OCI-LY7 (cell line): ENCODE measurements at places on chromosomes 5 and 9. TPM values are rescaled to one million over a fixed set of nuclear protein-coding genes. Genes with fewer than 3 reads are reported as not detected.

GRCh38 chr5:7742241-7742656, 108.7 kb downstream of the CFAP90 start:
- DNase-seq: no peak

- no peak for DNase-seq
These were observed 2357.8 kb downstream of the MAT2B start for GRCh38 chr5:165863239-165863638.

DNA sequence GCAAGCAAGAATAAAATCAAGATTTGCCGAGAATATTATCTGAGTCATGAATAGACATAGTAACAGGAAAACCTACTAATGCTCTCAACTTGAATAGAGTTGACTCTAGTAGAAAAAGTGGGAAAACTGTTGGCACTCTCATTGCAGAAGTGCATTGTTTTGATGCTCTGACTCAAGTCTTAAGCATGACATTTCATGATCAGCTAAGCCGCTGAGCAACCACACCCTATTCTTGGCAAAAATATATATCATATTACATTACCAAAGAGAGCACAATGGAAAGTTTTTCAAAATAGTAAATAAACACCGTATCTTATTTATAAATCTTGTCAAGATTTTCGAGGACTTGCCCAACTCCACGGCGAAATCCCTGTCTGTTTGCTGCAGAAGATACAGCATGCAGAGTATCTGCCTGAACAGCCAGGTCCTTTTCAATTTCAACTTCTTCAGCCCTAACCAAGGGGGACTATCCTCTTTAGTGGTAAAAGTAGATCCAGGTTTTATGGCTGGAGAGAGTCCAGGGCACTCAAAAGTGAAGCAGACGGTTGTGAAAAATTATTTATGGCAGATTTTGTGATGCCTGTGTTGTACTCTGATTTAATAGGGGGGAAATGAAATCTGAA, 13.9 kb upstream of the ADAMTSL1 start:
- DNase-seq: no peak

DNA sequence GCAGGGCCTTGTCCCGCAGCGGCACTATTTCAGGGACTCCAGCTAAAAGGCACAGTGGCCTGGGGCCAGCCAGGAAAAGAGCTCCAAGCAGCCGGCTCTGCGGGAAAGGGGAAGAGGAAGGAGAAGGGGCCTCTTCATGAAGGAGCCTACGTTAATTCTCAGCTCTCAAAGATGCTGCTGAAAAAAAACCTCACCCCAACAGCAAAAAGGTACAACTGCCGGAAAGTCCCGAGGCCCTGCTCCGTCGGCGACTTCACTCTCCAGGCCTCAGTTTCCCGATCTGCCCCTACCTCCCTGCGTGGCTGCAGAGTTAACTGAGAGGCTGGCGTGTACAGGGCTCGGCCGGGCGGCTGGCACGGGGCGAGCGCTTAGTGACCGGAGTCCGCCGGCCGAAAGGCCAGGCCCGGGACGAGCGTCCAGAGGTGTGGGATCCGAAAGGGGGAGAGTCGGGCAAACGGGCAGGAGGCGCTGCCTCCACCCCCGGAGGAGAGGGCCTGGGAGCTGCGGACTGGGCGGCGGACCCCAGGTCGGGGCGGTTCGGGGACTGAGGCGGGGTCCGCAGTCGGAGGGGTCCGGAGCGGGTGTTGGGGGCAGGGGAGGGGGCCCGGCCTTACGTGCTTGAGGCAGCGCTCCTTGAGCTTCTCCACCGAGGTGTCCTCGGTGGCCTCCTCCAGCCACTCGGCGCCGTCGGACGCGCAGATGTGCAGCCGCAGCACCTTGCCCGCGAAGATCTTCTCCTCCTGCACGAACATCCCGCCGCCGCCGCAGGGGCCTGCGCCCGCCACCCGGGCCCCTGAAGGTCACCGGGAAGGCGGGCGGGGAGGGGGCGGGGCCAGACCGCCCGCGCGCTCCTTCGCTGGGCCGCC, 529 bp downstream of the UBAC1 start:
- no peak for DNase-seq

DNA sequence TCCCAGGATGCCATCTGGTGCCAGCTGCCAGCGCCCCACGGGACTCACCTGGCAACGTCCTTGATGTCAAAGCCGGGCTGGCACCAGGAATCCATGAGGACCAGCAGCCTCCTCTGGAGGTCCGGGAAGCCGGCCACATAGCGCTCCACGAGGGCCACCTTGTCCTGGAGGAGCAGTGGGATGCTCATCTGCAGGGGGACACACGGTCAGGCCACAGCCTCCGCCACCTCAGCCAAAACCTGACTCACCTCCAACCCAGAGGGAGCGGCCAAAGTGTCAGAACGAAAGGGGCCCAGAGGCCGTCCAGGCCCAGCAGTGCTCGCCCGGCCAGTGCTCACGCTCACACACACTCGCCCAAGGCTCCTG, 56.5 kb downstream of the EXD3 start:
- no peak for DNase-seq

- no peak for DNase-seq
These were observed 319.2 kb upstream of the PANK3 start for GRCh38 chr5:168898247-168898911.

GRCh38 chr5:62538017-62538942, 40.3 kb upstream of the LRRC70 start:
- DNase-seq: no peak

Gene ANKRD20A1
- 3.0 and 4.2 TPM in 2 replicates for total RNA-seq

DNA sequence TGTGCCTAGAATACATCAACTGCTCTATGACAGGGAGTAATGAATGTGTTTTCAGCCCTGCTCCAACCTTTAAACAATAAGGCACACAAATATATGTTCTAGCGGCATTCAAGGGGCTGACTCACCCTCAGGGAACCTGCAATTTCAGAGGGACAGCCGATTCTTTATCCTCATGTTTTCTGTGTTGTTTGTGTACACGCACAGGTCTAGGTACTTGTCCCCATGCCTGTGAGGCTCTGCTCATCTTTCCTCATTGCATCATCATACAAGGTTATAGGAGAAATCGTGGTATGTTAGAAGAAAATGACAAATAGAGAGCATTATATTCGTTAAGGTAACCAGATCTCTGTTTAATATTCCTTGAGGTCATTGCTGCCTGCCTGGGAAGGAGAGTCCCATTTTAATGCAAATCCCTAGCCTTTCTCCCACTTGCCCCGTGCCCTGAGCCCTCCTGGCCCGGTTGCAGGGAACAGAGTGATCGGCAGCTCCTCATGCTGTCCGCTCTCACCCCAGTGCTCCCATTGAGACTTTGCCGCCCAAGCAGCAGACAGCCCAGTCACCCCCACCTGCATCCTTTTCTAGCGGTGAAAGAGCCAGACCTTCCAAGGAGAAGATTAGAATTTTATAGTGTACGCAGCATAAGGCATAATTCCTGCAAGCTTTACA, 14.6 kb downstream of the MAP1B start:
- DNase-seq: no peak

GRCh38 chr9:14212697-14213420, 101.1 kb downstream of the NFIB start:
- no peak for DNase-seq

Gene MZB1
- 727 and 819 TPM in 2 replicates for total RNA-seq

Gene TXNDC8
- not detected in 2 replicates for total RNA-seq

Gene CYSTM1
- total RNA-seq: 21.4 and 23.8 TPM in 2 replicates

GRCh38 chr9:71729816-71730526, 38.3 kb downstream of the CEMIP2 start:
- DNase-seq: no peak

DNA sequence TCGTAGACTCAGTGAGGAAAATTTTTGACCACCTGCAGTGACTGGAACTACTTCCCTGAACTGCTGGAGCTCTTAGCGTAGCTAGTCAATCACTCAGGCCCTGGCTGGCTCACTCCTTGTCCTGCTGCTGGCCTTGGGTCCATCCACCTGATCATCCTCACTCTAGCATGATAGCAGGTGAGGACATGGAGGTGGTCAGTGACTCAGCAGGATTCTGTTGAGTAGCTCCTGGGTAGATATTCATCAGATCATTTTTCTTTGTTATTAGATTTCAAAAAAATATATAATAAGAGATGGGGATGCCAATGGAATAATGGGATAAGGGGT, 25.0 kb upstream of the SEMA4D start:
- no peak for DNase-seq
